ENCODE measurements at places on chromosomes 6 and 20. TPM values are rescaled to one million over a fixed set of nuclear protein-coding genes. Genes with fewer than 3 reads are reported as not detected.

DNA sequence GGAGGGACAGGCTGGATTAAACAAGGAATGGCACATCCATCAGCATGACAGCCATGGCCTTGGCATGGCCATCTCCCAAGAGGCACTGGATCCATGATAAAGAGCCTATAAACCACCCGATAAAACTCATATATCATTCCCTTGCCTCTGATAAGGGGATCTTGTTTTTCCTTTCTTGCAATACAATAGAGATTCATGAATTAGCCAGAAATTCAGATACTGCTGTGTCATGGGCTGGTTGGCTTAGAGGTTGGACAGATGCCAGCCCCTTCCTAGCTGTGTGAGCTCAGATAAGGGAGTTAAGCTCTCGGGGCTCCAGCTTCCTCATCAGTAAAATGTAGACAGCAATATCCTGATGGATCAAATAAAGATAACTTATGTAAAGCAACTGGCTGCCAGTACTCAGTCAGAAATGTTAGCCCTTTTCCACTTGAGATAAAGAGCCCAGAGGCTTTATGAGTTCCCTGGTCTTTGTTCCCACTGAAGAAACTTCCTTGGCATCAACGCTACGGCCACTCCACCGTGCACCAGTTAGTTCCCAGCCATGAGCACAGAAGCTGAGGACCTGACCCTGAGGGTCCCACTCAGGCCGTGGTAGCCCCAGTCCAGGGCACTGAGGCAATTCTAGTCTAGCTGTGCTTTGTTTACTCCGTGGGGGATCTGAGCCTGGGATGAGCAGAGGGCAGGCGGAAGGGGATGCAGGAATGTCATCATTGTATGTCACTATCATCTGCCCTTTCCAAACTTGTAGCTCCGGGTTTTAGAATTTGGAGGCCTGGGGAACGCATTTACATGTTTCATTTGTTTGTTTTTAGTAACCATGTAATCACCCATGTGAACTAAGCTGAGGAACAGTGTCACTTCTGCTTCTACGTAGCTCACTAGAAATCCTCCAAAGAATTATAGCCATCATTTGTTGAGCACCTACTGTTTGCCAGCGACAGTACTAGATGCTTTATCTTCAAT, 67.2 kb upstream of the TBC1D7 start:
- DNase-seq = no peak

DNA sequence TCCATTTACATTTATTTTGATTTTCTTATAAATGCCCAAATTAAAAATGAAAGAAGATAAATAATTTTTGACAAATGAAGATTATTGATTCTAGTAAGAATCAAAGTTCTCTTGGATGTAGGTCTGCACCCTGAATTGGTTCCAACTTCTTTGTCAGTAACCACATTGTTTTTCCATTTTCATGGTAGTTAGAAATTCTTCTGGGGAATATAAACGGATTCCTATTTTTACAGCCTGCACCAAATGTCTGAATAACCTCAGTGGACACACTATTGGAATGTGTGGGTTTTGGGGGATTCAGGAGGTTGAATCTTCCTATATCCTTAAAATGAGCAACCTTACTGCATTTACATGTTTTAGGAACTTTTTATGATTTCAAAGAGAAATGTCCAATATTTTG, 1085.3 kb upstream of the MAP3K7 start:
- no peak for DNase-seq

DNA sequence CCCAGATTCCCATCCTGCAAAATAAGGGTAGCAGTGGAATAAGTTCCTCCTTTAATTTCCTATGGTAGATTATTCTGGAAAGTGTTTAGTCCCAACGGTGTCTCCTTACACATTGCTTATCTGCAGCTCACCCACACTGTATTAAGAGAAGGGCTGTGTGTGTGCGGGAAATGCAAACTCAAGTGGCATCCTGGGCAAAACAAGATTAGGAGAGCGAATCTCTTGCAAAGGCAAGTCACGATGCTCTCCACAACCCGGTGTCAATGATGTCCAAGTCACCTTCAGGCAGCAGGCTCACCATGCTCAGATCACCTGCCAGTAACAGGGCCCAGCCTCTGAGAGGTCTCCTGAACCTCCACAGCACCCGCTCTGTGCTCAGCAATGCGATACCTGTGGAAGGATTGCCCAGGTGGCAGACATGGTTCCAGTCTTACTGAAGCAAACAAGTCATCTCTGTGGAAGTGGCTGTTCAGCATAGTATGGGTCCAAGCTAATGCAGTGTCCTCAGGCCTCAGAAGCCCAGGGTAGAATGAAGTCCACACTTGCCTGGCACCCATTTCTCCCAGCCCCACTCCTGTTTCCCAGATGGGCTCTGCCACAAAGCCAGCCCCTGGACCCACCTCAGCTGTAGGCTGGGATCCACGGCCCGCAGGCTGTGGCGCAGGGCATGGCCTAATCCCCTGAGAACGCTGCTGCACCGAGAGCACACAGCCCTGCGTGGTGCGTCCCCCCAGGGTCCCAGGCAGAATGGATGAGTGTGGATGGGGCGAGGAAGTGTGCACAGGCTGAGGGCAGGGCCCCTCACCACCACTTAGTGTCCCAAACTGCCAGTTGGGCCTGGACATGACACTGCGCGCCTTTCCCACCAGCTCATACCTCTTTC, 101.2 kb downstream of the PXDC1 start:
- DNase-seq = no peak

DNA sequence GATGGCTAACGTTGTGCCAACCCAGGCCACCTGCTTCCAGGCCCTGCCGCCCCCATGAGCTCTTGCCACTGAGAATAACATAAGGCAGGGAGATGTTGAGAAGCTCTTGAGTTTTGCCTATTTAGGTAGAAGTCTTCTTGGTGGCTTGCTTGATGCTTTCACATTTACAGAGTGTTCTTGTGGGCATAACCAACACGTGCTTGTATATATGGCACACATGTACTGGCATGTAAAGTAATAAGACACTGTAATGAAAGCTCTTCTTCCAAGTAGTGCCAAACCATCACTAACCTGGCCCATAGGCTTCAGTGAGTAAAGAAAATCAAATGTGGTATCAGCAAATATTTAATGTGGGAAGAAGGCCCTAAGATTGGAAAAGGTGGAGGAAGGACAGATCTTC, 146.9 kb upstream of the CITED2 start:
- no peak for DNase-seq

DNA sequence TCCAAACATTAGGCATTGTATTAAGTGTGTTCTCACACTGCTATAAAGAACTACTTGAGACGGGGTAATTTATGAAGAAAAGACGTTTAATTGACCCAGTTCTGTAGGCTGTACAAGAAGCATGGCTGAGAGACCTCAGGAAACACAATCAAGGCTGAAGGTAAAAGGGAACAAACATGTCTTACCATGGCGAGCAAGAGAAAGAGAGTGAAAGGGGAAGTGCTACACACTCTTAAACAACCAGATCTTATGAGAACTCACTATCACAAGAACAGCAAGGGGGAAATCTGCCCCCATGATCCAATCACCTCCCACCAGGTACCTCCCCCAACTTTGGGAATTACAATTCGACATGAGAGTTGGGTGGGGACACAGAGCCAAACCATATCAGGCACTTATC, 86.6 kb upstream of the TOP1 start:
- no peak for DNase-seq

DNA sequence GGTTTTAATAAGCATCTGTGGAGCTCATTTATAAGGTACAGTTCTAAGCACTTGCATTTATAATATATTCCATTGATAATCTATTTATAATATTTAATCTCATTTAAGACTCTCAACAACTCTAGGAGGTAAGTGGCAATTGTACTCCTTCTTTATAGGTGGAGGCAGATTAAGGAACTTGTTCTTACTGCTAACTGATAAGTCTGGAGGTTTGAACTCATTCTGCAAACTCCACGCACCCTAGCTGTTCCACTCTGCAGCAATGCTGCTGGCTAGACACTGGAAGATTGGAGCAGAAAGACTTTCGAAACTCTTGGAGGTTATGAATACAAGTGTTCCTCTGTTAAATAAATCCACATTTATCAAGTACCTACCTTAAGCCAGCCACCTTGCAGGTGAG, 793 bp upstream of the HDAC2 start:
- DNase-seq = no peak

- DNase-seq = no peak
Measured at GRCh38 chr20:57562541-57563465, 1.9 kb downstream of the PCK1 start.

DNA sequence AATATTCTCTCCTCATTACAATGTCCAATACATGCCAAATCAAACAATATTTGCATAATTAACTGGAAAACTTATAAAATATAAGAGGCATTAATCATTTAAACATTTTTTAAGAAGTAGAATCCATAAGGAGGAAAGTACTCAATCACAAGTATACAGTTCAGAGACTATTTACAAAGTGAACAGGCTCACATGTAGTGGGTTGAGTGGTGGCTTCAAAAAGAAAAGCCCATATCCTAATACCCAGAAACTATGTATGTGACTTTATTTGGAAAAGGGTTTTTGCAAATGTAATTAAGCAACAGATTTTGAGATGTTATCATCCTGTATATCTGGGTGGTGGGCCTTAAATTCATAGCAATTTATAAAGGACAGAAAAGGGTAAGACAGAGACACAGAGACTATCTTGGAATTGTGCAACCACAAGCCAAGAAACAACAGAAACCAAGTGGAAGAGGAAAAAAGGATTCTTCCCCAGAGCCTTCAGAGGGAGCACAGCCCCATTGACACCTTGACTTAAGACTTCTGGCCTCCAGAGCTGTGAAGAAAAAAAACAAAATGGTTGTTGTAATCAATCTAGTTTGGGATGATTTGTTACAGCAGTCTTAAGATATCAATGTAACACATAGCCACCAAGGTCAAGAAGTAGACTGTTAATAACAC, 32.7 kb upstream of the CRISP1 start:
- DNase-seq = no peak

- no peak for DNase-seq
Measured at GRCh38 chr6:143740213-143740612, 62.4 kb downstream of the PHACTR2 start.

DNA sequence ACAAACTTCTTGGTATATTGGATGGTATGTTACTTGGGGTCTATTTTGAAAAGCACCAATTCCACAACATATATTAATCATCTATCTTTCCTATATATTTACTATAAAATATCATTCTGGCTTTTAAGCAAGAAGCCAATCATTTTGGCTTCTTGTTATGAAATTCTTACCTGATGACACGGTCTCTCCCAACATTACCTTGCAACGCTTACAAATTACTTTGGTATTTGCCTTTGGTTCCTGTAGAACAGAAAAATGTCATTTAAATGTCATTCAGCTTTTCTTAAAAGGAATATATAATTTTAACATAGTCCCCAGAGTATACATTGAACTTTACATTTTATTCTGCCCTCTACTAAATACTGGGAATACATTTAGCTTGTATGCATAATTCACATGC, 27.4 kb downstream of the UBE3D start:
- DNase-seq = no peak

GRCh38 chr6:79238919-79239318, 4.4 kb upstream of the HMGN3 start:
- DNase-seq = no peak

DNA sequence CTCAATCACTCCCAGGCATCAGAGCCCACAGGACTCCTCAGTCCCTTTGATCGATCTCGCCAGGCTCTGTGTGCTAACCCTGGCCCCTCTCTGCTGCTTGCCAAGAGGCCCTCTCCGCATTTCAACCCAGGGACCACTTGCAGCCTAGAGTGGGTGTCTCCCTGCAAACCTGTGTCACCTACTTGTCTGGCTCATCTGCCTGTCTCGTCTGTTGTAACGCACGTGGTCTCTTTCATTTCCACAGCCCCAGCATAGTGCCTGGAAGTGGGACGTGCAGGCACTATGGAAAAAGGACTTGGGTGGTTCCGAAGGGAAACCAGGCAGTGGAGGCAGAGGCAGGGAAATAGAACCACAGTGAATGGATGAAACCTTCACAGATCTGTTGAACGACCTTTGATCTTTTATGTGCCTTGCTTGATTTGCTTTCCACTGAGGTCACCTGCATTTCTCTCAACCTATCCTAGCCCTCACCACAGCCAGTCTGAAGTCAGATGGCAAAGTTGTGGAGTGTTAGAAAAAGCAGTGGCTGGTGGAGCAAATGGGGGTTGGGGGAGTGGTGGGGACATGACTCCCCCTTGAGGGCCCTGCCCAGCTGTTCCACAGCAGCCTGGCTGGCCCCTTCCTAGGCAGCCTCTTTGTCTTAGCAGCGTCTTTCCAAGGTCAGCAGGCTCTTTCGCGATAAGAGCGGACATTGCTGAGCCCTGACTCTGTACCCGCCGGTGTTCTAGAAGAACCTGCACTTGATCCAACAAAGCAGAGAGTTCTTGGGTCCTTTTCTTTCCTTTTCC, 55.8 kb upstream of the TAGAP start:
- DNase-seq = no peak

DNA sequence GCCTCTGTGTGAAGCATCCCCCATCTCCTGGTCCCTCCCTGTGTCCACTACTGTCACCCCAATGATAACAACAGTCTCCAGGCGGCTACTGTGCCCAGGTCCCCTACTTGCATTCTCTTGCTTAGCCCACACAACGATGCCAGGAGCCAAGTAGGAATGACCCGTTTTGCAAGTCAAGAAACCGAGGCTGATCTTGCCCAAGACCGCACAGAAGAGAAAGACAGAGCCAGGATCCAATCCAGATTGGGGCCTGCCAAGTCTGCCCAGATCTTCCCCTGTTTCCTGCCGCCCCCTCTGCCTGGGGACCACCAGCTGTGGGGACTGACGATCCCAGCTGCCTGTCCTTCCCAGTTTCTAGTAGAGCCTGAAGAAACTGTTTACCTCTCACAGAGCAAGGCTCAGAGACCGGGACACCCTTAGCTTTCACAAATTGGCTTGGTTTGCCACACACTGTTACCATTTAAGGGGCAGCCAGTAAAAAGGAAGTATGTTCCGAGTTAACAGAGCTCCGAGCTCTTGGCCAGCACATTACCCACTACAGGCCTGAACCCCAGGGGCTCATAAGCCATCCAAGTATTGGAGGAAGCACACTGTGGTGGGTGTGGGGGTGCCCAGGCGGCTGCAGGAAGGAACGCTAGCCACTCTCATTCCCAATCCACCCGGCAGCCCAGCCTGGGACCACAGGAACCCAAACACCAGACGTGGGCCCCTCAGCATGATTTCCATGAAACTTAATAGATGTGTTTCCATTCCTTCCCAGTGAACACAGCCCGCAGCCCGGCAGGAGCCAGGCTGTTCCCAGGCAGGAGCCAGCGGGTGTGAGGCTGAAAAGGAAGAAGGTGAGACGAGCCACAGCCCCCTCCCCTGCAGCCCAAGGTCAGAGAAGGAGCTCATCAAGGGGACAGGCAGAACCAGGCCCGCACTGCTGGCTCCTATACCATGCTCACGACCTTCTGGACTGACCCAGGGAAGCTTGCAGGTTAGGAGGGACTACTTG, 7.9 kb downstream of the KIAA1755 start:
- peak; percentile 72 for DNase-seq

GRCh38 chr6:42440778-42441696, 10.7 kb downstream of the TRERF1 start:
- DNase-seq = peak; percentile 18

GRCh38 chr6:43428874-43429273, 1.5 kb downstream of the ABCC10 start:
- no peak for DNase-seq

Gene WFDC12
- total RNA-seq = not detected

Gene FGD2
- total RNA-seq = 2.4 TPM

Gene TSBP1
- total RNA-seq = not detected

Gene MCCD1
- total RNA-seq = not detected
